ENCODE measurements at places on chromosomes 6 and 20.

- DNase-seq = no peak
These were observed 252.7 kb downstream of the UST start for GRCh38 chr6:148999501-148999900.

DNA sequence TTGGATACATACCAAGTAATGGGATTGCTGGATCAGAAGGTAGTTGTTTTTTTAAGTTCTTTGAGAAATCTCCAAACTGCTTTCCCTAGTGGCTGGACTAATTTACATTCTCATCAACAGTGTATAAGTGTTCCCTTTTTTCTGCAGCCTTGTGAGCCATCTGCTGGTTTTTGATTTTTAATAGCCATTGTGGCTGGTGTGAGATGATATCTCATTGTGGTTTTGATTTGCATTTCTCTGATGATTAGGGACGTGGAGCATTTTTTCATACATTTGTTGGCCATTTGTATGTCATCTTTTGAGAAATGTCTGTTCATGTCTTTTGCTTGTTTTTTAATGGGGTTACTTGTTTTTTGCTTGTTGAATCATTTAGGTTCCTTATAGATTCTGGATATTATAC is 34.8 kb downstream of the TOP1 start:
- no peak for DNase-seq

DNA sequence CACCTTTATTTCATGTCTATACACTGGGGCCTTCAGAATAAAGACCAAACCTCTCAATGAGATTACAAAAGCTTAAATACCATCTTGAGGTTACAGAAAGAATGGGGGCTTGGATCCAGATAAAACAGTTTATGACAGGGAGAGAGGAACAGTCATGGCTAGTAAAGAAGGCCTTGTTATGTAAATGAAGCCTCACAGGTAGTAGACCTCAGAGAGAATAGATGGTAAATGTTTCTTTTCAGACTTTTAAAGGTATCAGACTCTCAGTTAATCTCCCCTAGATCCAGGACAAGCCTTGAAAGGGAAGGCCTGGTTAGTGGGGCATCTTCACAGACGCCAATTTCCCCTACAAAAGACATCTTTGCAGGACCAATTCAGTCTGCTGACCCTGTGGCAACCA is 1325.6 kb downstream of the HACE1 start:
- no peak for DNase-seq

DNA sequence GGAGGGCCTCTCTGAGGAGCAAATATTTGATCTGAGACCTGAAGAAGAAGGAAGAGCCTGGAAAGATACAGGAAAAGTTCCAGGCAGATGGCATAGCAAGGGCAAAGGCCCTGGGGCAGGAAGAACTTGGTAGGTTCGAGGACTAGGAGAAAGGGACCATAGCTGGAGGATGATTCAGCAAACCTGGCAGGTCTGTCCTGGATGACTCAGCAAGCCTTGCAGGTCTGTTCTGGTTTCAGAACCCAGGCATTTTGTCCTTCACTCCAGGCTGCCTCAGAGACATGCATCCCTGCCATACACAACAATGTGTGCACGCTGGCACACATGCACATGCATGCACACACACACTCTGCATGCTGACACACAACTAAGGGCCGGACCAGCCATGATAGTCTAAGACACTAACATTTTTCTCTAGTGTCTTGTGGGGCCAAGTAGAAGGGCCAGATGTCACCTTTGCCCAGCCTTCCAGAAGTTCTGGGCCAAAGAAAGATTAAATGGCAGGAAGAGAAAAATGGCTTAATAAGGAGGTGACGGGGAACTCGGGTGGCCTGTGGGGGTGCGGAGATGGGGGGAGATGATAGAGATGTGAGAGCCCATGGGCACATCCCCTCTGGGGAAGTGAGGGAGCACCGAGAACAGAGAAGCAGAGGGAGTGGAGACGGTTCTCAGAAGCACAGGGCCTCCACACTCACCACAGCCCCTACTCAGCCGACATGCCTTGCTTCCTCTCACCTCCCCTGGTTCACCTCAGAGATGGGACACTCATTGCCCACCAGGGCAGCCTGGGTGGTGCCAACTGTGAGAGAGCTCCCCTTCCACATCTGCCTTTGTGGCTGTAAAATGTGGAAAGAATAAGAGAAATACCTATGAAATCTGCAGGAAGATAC is 15.4 kb upstream of the TRIB3 start:
- DNase-seq = no peak

- DNase-seq = no peak
These were observed 22.8 kb downstream of the FYN start for GRCh38 chr6:111850295-111850937.

- no peak for DNase-seq
These were observed 159.9 kb upstream of the TOP1 start for GRCh38 chr20:40868551-40869217.

GRCh38 chr6:121879149-121879548 is 443.7 kb downstream of the GJA1 start:
- DNase-seq = no peak

DNA sequence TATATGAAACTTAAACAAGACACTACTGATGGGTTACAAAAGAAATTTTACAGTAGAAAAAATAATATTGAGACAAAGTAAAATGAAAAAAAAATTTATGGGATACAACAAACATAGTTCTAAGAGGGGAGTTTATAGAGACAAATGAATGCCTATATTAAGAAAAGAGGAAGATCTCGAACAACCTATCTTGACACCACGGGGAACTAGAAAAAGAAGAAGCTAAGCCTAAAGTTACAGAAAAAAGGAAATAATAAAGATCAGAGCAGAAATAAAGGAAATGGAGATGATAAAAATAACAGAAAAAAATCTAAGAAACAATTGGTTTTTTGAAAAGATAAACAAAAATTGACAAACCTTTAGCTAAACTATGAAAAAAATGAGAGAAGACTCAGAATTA is 9.1 kb upstream of the ECHDC1 start:
- DNase-seq = no peak

DNA sequence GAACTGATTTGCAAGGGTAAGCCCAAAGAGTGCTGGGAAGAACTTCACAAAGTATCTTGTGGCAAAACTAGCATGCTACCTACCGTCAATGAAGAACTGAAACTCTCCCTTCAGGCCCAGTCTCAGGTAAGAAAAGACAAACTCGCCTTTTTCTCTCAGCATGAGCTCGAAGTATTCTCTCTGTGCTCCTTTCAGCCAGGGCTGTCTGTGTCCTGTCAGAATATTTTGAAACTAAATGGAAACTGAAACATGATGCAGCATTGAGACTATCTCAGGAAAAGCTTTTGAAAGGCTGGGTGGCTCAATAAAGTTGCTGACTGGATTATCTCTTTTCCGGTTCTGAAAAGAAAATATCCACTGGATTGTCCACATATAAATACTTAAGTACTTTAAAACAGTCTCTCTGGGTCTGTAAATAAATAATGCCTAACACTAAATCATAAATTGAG is 696 bp downstream of the CALHM5 start:
- DNase-seq = no peak

GRCh38 chr6:1481286-1481685 is 91.9 kb downstream of the FOXF2 start:
- no peak for DNase-seq

GRCh38 chr6:75091467-75092190 is 114.2 kb downstream of the COL12A1 start:
- no peak for DNase-seq

DNA sequence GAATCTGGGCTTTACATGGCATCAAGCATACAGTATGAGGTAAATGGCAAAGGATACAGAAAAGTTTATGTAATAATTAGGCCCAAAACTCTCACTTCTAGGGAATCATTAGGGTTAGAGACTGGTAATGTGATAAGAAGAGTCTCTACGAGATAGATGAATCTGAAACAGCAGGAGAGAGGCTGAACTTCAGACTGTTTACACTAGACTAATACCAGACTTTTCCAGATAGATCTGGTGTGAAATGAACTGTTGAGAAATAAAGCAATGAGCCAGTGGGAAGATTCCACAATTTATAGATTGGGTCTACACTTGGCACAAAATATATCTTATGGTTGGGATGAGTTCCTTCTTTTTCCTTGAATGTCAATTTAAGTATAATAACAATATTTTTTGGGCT is 134.3 kb downstream of the MAN1A1 start:
- DNase-seq = no peak

DNA sequence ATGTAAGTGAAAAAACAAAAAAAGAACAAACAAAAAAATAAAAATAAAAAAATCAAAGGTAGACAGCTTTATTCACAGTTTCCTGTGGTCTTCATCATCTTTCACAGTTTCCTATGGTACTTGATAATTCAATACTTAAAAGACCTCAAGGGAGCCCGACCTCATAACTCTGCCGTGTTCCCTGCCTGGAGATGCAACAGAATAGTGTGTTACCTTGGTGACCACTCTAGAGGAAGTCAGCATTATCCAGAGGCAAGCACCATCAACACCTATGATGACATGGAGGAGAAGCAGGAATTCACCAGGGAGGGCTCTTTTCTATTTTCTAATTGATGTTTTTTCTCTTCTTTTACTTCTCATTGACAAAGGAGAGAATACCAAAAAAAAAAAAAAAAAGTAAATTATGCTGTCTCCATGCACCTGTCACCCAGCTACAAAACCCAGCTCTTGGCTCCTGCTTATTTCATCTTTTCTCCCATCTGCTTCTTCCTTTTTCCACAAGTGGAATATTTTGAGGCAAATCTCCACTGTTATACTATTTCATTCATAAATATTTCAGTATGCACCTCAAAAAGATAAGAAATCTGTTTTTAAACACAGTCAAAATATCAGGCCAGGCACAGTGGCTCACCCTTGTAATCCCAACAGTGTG is 95.8 kb upstream of the STXBP5 start:
- DNase-seq = no peak

DNA sequence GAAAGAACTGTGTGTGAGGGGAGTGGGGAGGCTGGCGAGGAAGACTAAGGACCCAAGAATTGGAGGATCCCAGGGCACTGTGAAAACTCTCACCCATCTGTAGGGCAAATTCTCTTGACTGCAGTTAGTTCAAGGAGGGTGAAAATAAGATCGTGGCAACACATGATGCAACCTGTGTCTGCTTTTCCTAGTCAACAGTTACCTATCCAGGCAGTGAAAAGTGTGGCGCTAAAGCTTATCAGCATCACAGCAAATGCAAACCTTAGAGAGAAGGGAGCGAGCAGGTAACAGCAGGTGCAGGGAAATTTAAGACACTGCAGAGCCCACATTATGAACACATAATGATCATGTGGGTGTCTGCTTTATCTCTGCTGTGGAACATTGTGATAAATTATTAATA is 97.7 kb upstream of the SGK1 start:
- no peak for DNase-seq

- DNase-seq = no peak
These were observed 1.9 kb downstream of the TBPL1 start for GRCh38 chr6:133954657-133955576.
